ENCODE measurements at places on chromosomes 5 and 9. TPM values are rescaled to one million over a fixed set of nuclear protein-coding genes. Genes with fewer than 3 reads are reported as not detected.

The TMEM252 gene
- total RNA-seq: not detected

The HK3 gene
- total RNA-seq: not detected

- DNase-seq: no peak
Measured at GRCh38 chr9:110842169-110842568, 173.6 kb downstream of the MUSK start.

DNA sequence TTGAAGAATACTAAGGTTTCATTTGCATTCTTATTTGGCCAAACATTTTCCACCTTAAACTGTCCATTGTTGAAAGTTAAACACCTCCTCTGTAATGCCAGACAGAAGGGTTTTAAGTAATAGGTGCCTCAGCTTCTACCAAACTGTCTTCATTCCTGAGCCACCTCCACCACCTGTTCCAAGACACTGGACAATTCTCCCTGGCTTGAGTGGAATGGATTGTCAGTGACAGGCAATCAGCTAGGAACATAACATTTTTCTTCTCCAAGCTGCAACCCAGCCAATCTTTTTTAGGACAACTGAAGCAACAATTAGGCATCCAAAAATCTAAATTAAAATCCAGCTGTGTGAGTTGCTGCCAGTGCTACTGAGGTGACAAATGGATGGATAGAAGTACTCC lies 73.9 kb upstream of the ICE1 start:
- DNase-seq: no peak

- no peak for DNase-seq
Measured at GRCh38 chr9:120650352-120650751, 63.9 kb downstream of the MEGF9 start.

DNA sequence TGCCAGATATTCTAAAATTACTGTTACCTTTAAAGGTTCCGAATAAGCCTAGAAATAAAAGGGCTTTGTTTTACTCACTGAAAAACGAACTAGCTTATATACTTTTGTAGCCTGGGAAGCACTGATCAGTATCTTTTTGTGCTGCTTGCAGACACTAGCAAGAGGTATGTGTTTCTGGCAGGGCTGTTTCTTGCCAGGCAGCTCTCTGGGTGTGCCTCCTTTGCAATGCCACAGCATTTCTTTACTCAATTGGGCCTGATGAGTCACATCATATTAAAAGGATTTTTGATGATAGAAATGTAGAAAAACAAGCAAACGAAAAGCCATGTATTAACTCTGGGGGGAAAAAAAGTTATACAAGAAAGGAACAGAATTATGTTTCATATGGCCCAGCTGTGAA lies 35.6 kb downstream of the CD180 start:
- DNase-seq: no peak
